Naive thymus-derived CD8-positive, alpha-beta T cell (primary cell): ENCODE measurements at places on chromosomes 2 and 18. TPM values are rescaled to one million over a fixed set of nuclear protein-coding genes. Genes with fewer than 3 reads are reported as not detected.

DNA sequence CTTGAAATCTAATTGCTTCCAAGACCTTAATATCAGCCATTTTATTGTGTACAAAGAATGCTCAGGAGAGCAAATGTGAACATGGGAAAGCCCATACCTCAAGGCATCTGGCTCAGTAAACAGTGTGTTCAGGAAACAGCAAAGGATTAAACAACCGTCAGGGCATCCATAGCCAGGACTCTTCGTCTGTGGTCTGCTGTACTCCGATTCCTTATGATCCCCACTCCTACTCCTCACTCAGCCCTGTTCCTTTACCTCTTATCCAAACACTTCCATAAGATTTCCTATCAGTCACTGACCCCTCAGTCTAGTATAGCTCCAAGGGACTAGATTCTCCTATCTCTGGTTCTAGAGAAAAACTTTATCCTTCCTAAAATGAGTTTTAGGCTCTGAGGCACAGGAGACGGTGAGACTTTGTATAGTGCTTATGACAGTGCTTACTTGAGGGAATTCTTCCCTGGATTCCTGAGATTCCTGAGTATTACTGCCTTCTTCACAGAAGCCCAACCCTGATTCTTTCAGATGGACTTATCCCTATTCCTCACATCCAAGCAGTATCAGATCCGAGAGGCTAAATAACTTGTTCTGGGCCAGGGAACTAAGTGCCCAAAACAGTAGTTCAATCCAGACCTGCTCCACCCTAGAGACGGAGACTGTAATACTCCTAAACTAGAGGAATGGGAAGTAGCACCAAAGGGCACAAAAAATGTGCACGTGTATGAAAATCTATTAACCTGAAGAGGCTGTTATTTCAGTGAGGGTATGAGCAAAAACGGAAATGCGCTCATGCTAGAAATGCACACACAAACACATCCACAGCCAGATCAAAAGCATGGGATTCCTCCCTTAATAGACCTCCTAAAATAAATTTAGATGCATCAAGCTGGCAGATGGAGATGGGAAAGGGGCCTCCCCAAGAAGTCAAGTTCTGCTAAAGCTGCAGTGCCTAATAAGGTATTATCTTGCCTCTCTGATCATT, 42.1 kb upstream of the SIGLEC15 start:
- no peak for DNase-seq

- DNase-seq, result no peak
These were observed 118.8 kb downstream of the RTN4 start for GRCh38 chr2:54931473-54931872.

DNA sequence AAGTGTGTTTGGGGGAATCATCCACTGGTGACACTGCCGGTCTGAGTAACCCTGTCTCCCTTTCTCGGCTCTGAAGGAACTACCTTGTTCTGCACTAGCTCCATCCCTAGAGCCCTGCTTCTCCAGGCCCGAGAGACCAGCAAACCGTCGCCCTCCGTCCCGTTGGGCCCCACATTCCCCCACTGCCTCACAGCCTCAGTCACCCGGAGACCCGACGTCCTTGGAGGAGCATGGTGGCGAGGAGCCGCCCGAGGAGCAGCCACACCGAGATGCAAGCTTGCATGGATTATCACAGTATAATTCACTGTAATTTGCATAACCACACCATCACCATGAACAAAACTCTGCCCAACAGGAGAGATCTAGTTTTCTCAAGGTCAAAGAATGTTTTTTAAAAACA, 126.2 kb downstream of the MTCL1 start:
- DNase-seq, result no peak

DNA sequence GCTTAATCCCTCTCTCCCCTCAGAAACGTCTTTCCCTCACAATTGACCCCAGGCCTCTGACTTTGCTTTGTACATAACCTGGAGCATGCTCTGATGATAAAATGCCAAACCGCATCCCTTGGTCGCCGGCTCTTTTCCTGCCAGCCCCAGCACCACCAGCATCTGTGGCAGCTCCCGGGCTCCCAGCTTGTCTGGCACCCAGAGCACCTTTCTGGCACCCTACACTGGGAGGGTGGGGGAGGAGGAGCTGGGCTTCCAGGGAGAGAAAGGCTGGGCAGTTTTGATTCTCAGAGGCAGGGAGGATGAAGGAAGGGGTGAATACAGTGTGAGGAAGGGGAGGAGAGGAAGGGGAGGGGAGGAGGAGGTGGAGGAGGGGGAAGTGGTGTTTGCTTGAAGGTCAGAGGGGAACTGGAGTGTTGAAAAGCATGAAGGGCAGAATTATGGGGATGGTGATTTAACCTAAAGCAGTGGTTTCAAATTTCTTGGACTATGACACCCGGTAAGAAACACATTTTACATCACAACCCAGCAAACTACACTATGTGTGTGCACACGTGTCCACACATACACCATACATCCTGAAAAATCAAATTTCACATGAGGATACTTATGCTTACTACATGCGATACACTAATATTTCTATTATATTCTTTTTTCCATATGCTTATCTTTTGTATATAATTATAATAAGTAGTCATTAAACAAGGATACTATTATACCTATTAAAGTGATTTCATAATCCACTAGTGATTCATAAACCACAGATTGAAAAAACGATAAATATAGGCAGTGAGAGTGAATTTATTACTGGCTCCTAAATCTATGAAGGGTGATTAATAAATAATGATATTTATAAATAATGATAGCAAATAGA, 30.0 kb upstream of the IGFBP2 start:
- no peak for DNase-seq

DNA sequence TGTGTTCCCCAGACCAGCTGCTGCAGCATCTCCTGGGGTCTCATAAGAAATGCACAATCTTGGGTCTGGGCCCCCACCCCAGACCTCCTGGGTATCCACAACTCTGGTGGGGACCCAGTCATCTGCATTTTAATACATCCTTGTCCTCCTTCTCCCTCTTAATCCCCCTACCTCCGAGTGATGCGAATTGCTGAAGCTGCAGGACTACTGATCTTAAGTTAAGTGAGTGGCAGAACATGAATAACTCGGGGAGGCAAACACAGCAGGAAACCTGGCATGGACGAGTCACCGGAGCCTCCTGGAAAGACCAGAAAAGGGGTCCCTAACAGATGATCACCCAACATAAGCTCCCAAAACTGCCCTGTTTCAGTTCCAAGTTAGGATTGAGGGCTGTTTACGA, 283.2 kb upstream of the MGAT5 start:
- DNase-seq, result no peak

- peak; percentile 55 for DNase-seq
These were observed 2.3 kb upstream of the ALKAL2 start for GRCh38 chr2:290090-290722.

- peak; percentile 13 for DNase-seq
These were observed 47.5 kb upstream of the SP3 start for GRCh38 chr2:174012347-174013314.

- no peak for DNase-seq
These were observed 205.7 kb downstream of the TCF4 start for GRCh38 chr18:55382277-55382805.

Gene SLC9A2
- total RNA-seq, result not detected

Gene SERPINE2
- total RNA-seq, result 3.6 TPM

Gene CNDP1
- total RNA-seq, result not detected

Gene LRRTM4
- not detected for total RNA-seq

Gene CHCHD5
- total RNA-seq, result 20.8 TPM

Gene FBXO36
- 1.5 TPM for total RNA-seq
